CD4-positive, alpha-beta T cell treated with Interleukin-2 at 100 ng/mL for 4 hours (primary cell): ENCODE measurements at places on chromosomes 12 and 14.
A peak's percentile ranks its signal among the peaks of the same experiment; 100 is the strongest.

DNA sequence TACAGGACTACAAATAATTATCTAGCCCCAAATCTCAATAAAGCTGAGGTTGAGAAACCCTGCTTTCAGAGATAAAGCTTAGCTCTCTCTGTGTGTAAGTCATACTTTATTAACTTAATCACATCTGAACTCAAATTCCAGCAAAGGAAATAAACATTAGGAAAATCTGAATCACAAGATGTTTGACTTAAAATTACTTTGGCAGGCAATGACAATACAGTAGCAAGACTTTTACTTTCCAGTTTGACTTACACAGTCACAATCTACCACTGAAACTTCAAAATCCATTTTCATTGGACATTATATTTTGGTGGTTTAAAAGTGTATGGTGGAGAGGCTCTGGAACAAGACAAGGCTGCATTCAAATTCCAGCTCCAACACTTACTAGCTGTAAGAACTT lies 11.4 kb downstream of the TMEM116 start:
- no peak for DNase-seq

GRCh38 chr12:45613296-45613695 lies 116.2 kb upstream of the ARID2 start:
- DNase-seq: no peak

GRCh38 chr12:105083551-105084105 lies 630 bp downstream of the ALDH1L2 start:
- no peak for DNase-seq

DNA sequence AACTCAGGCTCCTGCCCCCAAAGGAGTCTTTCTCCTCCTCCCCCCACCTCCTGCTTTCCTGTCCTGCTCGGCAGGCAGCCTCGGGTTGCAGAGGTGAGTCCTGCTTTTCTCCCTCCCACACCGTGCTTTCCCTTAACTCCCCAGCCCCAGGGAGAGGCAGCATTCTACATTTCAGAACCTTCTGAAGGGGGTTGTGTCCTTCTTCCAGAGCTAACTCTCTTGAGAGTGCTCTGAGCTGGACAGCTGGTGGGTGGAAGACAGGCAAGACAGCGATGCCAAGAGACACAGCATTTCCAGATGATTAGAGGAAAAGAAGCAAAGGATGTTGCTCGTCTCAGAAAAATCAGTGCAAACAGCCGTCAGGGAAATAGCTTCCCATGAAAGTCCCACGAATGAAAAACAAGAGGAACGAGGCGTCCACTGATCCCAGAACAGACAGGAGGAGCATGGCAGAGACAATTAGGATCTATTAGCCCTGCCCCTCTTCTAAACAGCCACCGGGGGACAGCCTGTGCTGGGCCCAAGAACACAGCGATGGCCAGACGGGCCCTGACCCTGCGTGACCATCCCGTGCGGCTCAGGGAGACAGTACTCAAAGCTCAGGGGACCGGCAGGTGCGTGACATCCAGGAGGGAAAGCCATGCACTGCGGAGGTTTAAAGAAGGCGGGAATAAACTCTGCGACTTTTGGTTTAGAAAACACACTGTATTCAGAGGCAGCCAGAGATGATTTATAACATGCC lies 216.5 kb upstream of the RTL1 start:
- DNase-seq: no peak

- no peak for DNase-seq
These were observed 201.3 kb upstream of the RASSF8 start for GRCh38 chr12:25757037-25757665.

- no peak for DNase-seq
These were observed 367.8 kb upstream of the CLEC14A start for GRCh38 chr14:38623661-38624060.

GRCh38 chr12:67969134-67969802 lies 20.0 kb upstream of the IFNG-AS1 start:
- no peak for DNase-seq

GRCh38 chr12:74031045-74031444 lies 506.6 kb upstream of the ATXN7L3B start:
- DNase-seq: no peak

- DNase-seq: no peak
These were observed 343.5 kb downstream of the PCNX1 start for GRCh38 chr14:71250791-71251190.

GRCh38 chr12:95443459-95443858 lies 30.5 kb upstream of the METAP2 start:
- DNase-seq: no peak

DNA sequence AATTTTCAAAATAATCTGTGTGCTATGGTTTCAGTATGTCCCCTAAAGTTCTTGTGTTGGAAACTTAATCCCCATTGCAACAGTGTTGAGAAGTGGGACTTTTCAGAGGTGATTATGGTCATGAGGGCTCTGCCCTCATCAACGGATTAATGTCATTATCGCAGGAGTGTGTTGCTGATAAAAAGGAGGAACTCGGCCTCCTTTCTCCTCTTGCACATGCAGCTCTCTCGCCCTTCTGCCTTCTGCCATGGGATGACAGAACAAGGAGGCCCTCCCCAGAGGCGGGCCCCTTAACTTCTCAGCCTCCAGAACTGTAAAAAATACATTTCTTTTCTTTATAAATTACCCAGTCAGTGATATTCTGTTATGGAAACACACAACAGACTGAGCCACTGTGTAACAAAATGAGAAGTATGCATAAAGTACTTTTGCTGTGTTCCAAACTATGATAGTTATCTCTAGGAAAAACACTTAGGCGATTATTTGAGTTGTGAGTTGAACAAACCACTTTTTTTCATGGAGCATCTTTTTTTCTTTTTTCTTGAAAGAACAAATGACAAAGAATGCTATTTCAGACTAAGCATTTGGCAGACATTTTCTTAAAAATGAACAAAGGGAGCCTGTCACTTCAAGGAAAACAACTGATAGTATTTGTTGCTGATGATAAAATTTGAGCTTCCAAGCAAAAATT lies 134.8 kb upstream of the FUT8 start:
- DNase-seq: no peak

- DNase-seq: no peak
These were observed 64.0 kb downstream of the NUMB start for GRCh38 chr14:73394317-73394716.

DNA sequence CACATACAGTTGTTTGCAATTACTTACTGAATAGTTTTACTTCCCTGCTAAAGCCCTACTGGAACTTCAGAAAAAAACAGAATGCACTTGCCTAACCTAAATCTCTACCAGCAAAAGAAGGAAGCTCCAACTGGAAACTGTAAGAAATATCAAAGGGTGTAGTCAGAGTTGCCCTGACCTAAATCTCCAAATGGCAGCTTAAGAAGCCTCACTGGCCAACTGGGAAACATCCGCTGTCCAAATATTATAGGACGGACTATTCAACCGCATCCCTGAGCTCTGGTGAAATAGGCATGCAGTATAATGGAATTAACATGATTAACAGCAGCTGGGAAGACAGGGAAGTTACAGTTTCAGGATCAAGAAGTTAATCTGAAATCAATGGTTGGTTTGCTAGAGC lies 24.3 kb downstream of the ANAPC7 start:
- no peak for DNase-seq

GRCh38 chr12:26919216-26919555 lies 18.6 kb downstream of the INTS13 start:
- DNase-seq: no peak

GRCh38 chr14:90137807-90138206 lies 76.0 kb downstream of the KCNK13 start:
- DNase-seq: no peak

GRCh38 chr12:76726626-76727025 lies 37.3 kb upstream of the ZDHHC17 start:
- no peak for DNase-seq

GRCh38 chr12:21552635-21553328 lies 26.7 kb downstream of the SPX start:
- no peak for DNase-seq

DNA sequence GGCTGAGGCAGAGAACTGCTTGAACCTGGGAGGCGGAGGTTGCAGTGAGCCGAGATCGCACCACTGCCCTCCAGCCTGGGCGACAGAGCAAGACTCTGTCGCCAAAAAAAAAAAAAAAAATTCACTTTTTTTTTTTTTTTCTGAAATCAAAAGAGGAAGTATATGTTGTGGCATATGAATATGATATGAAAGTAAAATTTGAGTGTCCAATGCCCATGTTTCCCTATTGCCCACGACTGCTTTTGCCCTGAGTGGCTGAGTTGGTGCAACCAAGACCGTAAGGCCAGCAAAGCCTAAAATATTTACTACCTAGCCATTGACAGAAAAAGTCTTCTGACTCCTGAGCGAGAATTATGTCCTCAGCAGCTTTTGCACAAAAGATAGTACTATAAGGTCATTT lies 101.7 kb upstream of the PARP11 start:
- DNase-seq: no peak

- DNase-seq: no peak
These were observed 20.0 kb upstream of the BBS10 start for GRCh38 chr12:76368230-76368629.

DNA sequence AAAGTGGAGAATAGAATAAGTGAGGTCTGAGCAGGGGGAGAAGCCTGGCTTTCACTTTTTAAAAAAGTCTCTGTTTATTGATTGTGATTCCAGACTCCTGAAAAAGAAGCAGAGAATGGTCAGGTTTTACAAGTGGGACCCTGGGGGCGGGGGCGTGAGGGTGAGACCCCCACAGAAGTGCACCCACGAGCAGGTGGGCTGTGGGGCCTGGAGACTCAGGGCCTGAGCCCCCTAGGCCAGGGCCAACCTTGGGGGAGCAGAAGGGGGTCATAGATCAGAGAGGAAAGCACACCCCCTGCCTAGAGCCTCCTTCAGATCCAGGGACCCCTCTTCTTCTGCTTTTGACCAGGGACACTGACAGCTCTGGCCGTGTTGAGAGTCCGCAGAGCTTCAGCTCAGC lies 180.3 kb downstream of the ADGRD1 start:
- DNase-seq: no peak

- no peak for DNase-seq
These were observed 53.6 kb downstream of the RTN1 start for GRCh38 chr14:59816941-59817340.

DNA sequence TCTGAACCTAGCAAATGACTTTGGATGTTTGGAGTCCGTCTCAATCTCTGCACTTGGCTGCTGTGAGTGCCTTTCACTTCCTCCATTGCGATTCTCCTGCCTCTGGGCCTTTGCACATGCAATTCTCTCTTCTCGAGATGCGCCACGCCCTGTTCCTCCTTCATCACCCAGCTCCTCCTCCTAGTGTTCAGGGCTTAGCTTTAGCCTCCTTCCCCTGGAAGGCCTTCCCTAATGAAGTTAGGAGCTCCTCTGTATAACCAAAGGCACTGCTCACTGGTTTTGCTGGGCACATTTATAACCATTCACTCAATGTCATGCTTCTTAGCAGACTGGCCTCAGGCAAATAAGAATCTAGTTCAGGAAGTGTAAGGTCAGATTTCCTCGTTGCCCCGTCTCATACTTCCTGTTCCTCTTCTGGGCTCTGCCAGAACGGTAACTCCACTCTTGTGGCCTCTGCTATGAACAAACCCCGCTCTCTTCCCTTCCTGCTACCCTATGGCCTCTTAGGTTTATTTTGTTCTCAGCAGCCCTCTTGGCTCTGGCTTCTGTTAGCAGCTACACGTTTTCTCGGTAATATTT lies 171.4 kb downstream of the CRADD start:
- no peak for DNase-seq

GRCh38 chr12:2052826-2053678 lies at the start of gene CACNA1C:
Gene CACNA1C (plus strand): TSS chr12:2052987. CDS start chr12:2053563, 576 bp downstream.
- DNase-seq: no peak

GRCh38 chr12:8078398-8078797 lies 3.7 kb upstream of the NECAP1 start:
- DNase-seq: peak; percentile 76
